ENCODE measurements at places on chromosomes 3 and 15.

DNA sequence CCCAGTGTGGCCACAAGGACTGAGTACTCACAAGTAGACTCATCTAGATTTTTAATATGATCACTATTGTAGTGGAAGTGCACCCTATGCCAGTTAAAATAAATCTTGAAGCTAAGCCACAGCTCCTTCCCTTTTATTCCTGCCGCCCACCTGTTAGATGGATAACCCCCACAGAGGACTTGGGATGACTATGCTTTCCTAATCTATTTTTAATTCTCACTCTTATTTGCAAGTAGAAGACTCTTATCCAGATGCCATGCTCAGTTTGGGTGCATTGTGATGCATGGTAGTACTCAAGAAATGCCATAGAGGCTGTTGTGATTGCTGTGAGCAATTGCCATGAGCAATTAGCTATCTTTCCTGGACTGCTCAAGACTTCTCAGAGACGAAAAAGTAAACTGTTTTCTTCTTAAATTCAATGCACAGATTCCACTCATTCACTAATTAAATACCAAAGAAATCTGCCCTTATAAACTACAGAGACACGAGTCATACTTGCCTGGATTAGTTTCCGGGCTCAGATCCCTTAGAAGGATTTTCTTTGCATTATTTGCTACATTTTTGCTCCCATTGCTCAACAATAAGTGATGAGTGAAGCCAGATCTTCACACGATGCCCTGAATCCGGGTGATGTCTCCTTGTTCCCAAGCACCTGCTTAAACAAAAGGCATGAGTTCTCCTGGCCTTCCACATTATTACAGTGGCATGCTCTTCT lies 472.1 kb downstream of the SOX2 start:
- DNase-seq, result no peak

GRCh38 chr15:54960266-54960665 lies 236.5 kb downstream of the RSL24D1 start:
- DNase-seq, result no peak

DNA sequence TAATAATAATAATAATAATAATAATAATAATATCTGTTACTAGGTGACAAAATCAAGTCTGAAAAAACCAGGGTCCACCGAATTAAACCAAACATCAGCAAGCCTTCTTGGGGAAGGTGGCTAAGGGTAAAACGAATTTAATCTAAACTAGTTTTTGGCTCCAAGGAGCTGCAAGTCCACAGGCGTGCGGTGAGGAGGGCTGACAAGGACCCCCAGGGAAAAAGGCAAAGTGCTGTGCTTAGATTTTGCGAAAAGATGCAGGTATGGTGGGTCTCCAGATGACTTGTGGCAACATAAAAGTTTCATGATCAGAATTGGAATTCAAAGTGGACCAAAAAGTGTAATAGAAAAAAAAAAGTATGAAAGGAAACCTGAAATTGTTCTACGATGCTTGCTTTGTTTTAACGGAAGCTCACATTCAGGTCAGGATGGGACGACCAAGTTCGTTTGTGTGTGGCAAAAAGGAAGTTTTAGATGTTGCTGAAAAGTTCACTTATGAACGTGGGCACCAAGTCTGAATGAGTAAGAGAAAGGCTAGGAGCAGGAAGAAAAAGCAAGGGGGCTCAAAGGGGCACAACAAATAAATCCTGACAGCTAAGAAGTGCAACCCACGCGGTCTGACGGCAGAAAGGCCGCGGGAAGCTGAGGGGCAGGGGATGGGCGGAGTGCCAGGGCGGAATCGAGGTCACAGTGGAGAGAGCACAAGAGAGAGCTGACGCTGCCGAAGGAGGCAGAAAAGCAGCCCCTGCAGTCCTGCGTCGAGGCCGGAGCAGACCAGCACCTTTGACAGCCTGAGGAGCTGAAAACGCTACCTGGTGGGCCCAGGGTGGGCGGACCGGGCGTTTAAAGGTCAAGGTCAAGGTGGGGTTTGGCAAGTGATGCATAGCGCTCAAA lies 1.1 kb downstream of the WDR82 start:
- DNase-seq, result no peak

DNA sequence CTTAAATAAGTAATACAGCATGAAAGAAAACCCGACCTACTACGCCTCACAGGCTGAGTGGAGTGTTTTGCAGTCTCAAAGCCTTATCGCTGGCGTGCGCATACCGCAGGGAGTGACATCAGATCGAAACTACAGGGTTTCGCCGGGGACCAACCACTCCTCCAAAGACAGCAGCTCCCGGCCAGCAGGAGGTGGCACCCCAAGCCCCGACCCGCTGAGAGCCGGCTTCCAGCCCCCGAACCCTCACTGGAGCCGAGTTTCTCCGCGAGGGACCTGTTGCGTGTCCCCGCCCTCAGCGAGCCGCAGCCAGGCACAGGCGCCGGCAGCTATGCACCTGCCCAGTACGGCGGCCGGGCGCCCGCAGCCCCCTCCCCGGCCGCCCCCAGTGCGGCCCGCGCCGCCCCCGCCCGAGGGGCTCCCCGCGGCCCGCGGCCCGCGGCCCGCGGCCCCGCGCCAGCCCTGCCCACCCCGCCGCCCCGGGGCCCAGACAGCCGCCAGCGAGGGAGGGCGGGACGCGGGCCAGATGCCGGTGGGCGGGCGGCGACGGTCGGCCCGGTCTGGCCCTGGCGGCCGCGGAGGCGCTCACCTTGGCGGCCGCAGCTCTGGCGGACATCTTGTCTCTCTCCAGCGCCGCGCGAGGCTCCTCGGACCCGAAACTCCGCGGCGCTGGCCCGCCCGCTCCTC lies 710 bp downstream of the TJP1 start:
- DNase-seq, result no peak

GRCh38 chr3:64399205-64399800 lies 174.0 kb upstream of the PRICKLE2 start:
- no peak for DNase-seq

DNA sequence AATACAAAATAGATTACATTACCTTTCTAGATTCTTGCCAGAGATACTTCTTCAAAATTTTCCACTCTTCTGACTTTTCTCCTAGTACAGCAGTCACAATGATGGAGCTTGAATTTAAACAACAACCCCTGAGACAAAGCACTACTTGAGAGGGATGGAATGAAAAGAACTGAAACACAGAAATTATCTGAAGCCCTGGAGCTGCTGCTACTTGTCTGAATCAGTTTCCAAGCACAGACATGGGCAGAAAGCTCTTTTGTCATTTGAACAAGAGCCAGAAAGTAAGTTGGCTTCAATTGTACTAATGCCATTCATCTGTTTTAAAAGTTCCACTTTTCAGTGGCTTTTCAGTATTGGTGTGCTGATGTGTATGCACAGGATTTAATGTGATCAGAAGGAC lies 718.5 kb upstream of the ARPP21 start:
- no peak for DNase-seq

DNA sequence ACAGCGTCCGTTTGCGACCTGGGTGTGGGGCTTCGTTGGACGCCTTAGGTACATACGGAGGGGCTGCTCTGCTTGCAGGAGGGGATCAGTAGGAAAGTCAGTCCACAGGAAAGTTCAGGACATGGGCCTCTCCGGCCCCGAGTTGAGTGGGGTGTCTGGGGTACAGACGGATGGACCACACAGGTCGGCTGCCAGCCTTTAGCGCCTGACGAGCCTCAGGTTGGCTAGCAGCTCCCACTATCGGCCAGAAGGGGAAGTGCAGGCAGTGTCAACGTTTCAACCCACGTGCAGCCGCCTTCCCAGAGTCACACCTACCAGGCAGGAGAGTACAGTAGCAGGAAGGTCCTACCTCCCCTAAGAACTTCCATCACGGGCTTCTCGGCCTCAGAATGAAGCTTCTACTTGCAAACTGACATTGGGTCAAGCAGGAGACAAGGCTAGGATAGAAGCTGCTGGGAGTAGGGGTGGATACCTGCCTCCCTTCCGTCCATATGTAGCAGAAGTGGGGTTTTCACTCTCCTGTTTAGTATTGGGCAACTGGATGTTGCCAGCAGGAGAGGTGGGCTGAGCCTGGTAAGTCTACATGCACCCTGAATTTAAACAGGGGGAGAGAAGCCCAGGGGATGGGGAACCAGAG lies 1.8 kb upstream of the SCN5A start:
- no peak for DNase-seq

GRCh38 chr3:56887402-56888025 lies 85.8 kb upstream of the ARHGEF3 start:
- DNase-seq, result no peak

- no peak for DNase-seq
Measured at GRCh38 chr3:140762746-140763145, 84.9 kb downstream of the TRIM42 start.

DNA sequence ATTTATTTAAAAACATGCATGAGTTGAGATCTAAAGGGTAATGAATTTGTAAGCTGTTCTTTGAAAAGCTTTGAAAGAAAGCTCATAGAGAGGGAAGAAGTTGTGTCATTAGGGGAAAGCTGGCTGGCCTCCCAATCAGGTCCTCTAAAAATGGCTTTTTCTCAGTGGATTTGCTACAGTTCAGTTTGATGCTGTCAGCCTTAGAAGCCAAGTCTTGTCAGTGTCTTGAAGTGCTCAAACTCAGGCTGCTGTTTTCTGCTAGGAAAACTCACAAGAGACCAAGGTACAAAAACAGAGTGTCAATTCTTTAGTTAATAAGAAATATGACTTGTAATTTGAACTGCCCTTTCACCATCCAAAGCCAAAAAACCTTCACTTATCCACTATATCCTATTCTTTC lies 243.8 kb downstream of the OTOL1 start:
- no peak for DNase-seq

GRCh38 chr3:106168962-106169750 lies 300.3 kb upstream of the CBLB start:
- no peak for DNase-seq

GRCh38 chr3:148373961-148374360 lies 323.7 kb upstream of the AGTR1 start:
- DNase-seq, result no peak

GRCh38 chr3:179840985-179841384 lies 188.1 kb downstream of the USP13 start:
- DNase-seq, result no peak

DNA sequence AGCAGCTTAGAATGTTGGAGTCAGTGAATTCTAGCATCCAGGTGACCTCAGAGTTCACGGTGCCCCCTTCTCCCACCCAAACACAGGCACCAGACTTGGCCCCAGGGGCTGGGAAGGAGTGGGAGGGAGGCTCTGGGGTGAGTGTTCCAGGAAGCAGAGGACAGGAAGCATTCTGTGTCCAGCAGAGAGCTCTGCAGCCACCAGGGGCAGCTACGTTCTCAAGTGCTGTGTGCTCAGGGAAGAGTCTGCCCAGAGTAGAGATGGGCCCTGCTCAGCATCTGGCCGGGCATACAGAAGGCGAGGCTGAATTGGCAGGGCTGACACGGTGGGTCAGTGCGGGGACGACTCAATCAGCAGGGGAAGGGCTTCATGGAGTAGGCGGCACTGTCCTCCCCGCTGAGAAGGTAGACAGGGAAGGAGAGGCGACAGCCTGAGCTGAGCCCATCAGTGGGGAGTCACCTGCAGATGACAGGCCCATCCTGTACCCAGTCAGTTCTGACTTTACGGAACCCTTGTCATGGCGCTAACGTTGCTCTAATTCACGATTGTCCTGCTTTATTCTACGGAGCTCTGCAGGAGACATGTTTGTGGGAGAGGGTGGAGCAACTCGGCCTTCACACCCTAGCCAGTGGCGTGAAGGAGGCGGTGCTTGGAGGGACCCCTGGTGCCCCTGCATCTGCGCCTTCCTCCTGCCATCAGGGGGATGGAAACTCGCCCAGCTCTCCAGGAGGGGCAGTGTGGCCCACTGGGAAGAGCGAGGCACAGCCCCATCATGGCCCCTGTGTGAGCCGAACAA lies 82.2 kb downstream of the C3orf70 start:
- DNase-seq, result no peak

GRCh38 chr3:7015683-7016440 lies 154.9 kb downstream of the GRM7 start:
- no peak for DNase-seq

- DNase-seq, result no peak
Measured at GRCh38 chr3:174275336-174275735, 583.8 kb upstream of the NAALADL2 start.

- no peak for DNase-seq
Measured at GRCh38 chr3:56878074-56878473, 76.3 kb upstream of the ARHGEF3 start.

- no peak for DNase-seq
Measured at GRCh38 chr15:60574801-60575631, 96.1 kb upstream of the ICE2 start.

DNA sequence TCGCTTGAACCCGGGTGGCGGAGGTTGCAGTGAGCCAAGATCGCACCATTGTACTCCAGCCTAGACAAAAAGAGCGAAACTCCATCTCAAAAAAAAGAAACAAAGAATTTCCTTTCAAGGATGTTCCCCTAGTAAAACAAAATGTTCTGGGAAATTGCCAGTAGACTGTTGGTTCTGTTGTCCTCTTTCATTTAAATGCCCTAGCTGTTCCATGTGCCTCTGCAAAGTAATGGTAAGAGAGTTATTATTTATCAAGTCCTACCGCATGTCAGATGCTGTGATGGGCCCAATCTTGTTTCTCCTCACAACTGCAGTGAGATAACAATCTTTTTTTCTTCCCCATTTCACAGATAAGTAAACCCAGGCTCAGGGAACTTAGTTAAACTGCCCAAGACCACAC lies 254.3 kb upstream of the TPM1 start:
- no peak for DNase-seq

- no peak for DNase-seq
Measured at GRCh38 chr3:80051602-80051962, 283.8 kb upstream of the ROBO1 start.

DNA sequence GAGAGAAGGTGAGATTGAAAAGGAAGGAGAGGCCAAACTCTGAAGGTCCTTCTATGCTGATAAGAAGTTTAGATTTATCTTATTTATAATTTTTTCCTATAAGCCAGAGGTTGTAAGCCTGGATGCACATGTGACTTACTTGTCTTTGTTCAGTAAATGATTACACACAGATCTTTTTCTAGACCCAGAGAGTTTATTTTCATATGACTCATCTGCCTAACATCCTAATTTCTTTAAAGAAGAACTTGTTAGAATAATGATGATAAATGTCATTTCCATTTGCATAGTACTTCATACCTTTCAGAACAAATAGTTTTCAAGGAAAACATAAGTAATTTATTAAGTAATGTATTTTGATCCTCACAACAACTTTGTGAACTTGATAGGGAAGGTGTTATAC lies 434.8 kb upstream of the DPH6 start:
- DNase-seq, result no peak

DNA sequence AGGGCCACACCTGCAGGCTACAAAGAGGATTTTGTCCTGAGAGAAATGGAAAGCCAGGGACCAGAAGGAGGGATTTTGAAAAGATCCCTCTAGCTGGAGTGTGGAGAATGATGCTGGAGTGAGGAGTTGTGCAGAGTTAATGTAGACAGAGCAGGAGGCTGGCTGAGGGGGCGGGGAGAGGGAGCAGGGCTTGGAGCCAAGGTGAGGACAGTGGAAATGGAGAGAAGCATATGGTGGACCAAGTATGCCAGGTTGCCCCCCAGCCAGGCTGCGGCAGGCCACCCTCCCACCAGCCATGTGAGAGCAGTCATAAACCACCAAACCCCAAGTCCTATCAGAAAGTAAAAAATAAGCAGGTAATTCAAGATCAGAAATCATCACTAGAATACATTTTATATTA lies 14.7 kb downstream of the RARRES1 start:
- DNase-seq, result no peak

- DNase-seq, result no peak
Measured at GRCh38 chr15:70605606-70606410, 157.6 kb downstream of the UACA start.

GRCh38 chr15:71505962-71506361 lies 304.4 kb upstream of the NR2E3 start:
- DNase-seq, result no peak

GRCh38 chr3:109155828-109156227 lies 19.3 kb downstream of the C3orf85 start:
- no peak for DNase-seq

GRCh38 chr3:171984883-171985282 lies 54.5 kb upstream of the FNDC3B start:
- DNase-seq, result no peak
